ENCODE measurements at places on chromosomes 16 and 17.

DNA sequence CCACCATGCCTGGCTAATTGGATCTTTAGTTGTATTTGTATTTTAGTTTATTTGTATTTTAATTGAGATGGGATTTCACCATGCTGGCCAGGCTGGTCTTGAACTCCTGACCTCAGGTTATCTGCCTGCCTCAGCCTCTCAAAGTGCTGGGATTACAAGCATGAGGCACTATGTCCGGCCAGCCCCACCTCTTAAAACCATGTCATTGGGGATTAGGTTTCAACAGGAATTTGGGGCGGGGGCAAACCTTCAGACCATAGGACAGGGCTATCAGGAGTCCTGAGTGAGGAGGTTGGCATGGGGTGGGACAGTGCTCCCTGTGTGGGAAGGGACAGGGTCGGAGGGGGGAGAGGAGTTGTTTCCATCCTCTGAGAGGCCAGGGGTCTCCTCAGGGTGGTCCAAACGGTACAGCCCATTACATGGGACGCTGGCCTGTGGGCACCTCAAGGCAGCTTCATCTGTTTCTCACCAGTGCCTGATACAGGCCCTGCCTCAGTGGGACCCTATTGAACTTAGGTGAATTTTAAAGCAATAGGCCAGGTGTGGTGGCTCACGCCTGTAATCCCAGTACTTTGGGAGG is 21.6 kb downstream of the GAA start:
- no peak for DNase-seq

DNA sequence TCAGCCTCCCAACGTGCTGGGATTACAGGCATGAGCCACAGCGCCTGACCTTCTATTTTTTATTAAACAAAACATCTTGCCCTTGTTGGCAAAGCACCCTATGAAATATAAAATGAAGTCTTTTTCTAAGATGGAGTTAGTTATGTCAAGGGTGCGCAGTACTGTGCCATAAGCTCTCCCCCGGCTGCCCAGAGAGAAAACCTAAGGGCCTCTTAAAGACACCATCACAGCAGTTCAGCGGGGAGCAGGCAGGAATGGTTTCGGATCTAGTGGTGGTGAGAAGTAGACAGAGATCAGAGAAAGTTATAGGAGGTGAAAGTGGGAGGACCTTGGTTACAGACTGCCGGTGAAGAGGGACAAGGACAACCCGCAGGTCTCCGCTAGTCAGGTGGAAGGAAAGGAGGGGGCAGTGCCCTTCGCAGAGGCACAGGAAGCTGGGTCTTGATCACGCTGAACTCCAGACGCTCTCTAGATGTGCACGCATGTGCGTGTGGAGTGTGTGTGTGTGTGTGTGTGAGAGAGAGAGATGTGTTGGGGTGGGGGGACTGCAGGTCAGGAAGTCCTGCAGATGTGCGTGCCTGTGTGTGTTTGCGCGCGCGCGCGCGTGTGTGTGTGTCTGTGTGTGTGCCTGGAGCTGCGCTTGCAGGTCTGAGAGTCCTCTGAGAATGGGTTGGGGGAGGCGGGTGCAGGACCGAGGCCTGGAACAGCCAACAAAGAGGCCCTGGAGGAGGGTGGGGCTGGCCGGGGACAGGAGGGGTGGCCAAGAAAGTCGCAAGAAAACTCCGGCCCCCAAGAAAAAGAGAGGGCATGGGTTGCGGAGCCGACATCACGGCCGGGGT is 748 bp upstream of the CMTM3 start:
- DNase-seq = peak; percentile 68

DNA sequence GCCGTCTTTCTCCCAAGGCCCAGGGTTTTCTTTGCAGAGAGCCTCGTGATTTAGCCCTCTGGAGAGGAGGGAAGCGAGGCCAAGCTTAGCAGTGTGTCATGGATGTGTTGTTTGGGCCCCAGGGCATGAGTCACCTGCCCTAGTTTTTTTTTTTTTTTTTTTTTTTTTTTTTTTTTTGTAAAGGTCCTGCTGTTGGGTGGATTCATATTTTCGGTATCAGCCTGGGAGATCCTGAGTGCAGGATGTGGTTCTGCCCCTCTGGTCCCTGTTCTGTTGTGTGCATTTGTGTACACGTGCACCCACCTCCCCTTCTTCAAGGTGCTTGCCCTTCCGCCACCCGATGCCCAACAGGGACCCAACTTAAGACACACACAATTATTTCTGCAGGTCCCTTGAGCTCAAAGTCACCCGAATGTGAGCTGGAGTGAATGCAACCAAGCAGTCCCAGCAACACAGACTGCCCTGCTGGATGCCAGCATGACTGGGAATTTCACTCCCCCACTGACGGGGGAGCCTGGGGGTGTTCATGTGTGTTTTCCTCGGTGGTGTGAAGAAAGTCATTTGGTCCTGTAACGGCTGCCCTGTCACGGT is 265.8 kb upstream of the TNRC6C start:
- DNase-seq = no peak

GRCh38 chr17:55694286-55694910 is 28.3 kb downstream of the TMEM100 start:
- DNase-seq = no peak

- DNase-seq = no peak
Observed at GRCh38 chr17:32467949-32468348, 18.8 kb upstream of the CDK5R1 start.

DNA sequence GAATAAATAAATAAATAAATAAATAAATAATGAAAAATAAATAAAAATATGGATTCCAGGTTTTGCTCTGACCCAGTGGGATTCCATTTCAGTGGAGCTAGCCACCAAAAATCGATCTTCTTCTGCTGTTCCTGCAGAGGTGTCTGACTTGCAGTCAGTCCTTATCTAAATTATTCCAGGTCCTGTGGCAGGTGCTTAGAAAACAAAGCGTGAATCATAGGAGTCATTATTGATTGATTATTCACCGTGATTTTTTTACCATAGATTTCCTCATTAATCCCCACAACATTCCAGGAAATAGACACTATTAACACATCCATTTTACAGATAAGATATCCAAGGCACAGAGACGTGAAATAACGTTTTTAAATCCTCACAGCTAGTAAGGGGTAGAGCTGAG is 31.5 kb upstream of the ABR start:
- DNase-seq = no peak

- no peak for DNase-seq
Observed at GRCh38 chr17:72489272-72489641, 368.4 kb downstream of the SOX9 start.

GRCh38 chr17:30191072-30191471 is 44.4 kb downstream of the SLC6A4 start:
- no peak for DNase-seq

DNA sequence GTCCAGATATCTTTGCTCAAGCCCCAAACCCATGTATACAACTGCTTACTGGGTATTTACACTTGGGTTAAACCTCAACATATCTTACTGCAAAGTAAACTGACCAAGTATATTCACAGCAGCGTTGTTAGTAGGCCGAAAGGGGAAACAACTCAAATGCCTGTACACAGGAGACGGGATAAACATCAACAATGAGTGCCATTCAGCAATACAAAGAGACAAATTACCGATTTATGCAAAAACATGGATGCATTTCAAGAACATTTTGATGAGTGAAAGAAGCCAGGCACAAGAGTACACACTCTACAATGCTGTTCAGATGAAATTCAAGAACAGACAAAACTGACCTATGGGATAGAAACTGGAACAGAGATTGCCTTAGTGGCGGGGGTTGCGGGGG is 136.3 kb upstream of the CACNG3 start:
- DNase-seq = no peak

- no peak for DNase-seq
Observed at GRCh38 chr17:51258756-51259563, 889 bp downstream of the MBTD1 start.

Data from fibroblast of skin of right quadriceps (primary cell).